ENCODE measurements at places on chromosomes 13 and 19. TPM values are rescaled to one million over a fixed set of nuclear protein-coding genes. Genes with fewer than 3 reads are reported as not detected.

DNA sequence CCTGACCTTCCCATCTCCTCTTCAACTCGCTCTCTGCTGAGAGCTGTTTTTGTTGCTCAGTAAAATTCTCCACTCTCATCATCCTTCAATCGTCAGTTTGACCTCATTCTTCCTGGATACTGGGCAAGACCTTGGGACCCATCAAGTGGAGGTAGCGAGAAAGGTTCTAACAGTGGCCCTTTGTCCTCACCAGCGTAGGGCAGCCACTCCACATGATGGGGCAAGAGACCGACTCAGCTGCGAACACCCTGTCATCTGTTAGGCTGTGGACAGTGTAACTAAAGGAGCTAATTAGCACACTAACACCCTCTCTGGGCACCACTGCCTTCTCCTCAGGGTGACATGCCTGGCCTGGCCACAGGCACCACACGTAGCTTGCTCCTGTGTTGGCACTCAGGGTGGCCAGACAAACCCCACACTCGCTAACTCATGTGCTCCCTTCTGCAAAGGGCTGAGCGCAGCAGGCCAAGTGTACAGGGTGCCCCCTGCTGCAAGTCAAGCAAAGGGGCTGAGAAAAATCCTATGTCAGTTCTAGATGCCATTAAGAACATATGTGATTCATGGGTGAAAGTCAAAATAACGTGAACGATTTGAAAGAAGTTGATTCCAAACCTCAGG is 1216.0 kb downstream of the SLITRK5 start:
- no peak for DNase-seq

GRCh38 chr13:103003631-103004030 is 62.6 kb downstream of the SLC10A2 start:
- DNase-seq, result no peak

The ATP4A gene
- polyA plus RNA-seq, result not detected

The GFY gene
- polyA plus RNA-seq, result not detected

DNA sequence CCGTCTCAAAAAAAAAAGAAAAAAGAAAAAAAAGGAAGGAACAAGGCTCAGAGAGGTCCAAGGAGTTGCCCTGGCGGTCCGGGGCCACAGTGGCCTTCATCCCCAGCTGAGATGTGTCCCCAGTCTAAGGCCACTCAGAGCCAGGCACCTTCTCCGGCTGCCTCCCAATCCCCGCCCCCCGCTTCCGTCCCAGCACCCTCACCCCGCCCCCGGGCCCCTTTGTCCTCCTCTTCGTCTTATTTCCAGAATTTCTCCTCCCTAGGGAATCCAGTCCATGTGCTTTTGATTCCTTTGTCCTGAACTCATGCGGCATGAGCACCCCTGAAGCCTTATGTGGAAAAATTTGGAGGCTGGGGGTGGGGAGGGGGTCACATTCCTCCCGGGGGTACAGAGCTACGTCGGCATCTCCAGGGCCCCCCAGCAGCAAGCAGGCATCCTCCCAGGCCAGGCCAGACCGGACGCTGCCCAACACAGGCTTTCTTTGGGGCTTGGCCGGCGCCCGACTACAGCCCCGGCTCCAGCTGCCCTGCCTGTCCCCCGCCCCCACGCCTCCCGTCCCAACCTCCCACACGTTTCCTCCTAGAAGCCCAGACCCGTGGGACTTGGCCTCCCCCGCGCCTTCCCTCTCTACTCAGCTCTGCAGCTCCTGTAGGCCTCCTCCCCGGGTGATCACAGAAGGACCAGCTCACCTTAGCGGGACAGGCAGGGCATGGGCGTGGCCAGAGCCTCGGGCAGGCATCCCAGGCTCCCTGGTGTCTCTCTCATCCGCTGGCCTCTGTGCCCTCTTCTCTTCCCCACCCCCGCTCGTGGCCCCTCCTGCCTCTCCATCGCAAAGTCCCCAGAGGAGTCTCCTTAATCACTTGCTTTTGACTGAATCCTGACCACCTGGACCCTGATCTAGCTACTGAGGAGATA is 17.8 kb upstream of the ADGRE5 start:
- peak; percentile 68 for DNase-seq

DNA sequence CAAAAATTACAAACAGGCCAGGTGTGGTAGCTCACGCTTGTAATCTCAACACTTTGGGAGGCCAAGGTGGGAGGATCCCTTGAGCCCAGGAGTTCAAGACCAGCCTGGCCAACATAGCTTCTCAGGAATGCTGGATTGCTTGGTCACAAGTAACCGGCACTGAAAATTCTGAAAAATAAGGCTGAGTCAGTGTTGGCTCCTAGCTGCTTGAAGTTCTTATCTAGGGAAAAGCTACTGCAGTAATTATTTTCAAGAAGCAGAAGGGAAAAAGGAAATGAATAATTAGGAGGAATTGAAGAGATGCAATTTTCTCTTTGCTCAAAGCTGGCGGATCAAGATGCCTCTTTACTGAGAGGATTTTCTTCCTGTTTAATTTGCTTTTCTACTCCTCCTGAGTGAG is 75.0 kb upstream of the GTF3A start:
- DNase-seq, result no peak

DNA sequence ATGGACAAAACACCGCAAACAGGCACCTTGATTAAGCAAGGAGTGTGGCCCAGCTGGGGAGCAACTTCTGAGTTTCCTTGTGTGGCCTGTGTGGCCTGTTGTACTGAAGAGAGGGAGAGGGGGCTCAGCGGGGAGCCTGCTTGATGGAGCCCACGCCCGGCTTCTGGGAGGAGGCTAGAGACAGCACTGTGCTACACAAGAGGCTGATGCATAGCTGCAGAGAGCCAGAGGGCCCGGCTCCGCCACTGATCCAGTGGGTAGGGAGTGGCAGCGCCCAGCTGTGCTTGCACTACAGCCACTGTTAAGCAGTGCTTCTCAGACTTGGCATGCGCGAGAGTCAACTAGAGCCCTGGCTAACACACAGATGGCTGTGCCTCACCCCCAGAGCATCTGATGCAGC is 19.0 kb downstream of the LYL1 start:
- DNase-seq, result no peak

The ZNF296 gene
- polyA plus RNA-seq, result 0.96 TPM

The CNFN gene
- polyA plus RNA-seq, result 1.3 TPM

The ZNF582 gene
- 9.3 TPM for polyA plus RNA-seq

- DNase-seq, result no peak
Measured at GRCh38 chr13:110185696-110186095, 121.3 kb downstream of the COL4A1 start.

GRCh38 chr19:33063753-33064457 is 783 bp downstream of the RHPN2 start:
- no peak for DNase-seq

- no peak for DNase-seq
Measured at GRCh38 chr13:30406779-30407416, 15.4 kb upstream of the UBE2L5 start.

Data from right renal pelvis (tissue), 4 donors.